ENCODE measurements at places on chromosomes 1 and 21.
A peak's percentile ranks its signal among the peaks of the same experiment; 100 is the strongest.

GRCh38 chr1:53652441-53653199 lies 86.3 kb downstream of the GLIS1 start:
- DNase-seq = no peak

DNA sequence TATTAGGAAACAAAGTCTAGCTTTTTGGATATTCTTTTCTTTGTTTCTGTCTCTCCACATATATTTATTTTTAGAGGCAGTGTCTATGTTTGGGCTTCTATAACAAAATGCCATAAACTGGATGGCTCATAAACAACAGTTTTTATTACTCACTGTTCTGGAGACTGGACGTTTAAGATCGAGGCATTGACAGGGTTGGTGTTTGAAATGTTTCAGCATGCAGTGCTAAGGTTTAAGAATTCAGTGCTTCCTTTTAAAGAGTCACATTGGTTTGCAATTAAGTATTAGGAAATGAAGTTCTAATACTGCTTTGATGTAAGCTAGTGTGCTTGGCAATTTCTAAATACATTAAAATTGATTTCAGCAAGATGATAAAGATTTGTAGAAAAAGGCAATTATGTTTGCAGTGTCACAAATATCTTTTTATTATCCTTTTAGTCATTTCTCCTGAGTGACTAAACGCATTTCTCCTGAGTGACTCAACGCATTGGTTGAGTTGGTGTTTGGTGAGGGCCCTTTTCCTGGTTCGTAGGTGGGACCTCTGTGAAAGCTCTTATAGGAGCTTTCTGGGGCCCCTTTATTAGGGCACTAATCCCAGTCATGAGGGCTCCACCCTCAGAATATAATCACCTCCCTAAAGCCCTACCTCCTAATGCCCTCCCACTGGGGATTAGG lies 317.0 kb downstream of the USP25 start:
- no peak for DNase-seq

DNA sequence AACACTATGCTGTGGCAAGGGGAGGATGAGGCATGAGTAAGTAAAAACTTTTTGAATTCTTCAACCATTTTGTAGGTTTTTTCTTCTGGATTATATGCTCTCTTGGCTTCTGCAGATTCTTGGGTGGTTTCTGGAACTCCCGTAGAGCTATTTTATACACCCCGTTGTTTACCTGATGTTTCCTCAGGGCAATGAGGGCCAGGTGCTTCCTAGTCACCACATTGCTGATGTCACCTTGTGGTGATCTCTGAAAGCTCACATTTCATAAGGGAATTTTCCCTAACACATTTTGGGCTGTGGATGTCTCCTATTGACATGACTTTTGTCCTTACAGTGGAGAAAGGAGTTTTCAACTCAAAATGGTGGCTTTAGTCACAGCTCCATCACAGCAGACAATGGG lies 356.6 kb downstream of the PLA2G4A start:
- no peak for DNase-seq

GRCh38 chr1:99645699-99646531 lies at the start of gene PALMD:
Gene PALMD (plus strand): TSS chr1:99646113. CDS start chr1:99646318, 205 bp downstream.
- DNase-seq = peak; percentile 74

DNA sequence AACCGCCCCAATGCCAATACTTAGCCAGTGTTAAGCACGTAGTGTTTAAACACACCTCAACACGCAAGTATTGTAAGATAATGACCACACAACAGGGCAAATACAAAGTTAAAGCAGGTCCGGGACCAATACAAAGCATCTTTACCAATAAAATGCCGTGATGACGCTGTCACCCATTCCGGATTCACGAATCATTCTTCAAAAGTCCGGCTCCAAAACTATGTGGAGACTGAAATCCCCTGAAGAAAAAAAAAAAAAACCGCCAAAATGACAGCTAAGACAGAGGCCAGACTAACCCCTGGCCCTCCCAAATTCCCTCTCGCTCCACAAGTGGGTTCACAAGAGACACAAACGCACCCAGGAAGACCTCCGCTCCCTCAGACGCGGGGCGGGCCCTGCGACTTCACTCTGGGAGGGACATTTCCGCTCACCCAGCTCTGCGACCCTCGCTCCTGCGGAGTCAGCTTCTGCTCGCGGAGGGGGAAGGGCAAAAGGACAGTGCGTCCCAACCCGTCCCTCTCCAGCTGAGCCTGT lies 625 bp upstream of the DARS2 start:
- DNase-seq = no peak

GRCh38 chr1:1366699-1367066 lies 8.3 kb downstream of the AURKAIP1 start:
- DNase-seq = no peak

DNA sequence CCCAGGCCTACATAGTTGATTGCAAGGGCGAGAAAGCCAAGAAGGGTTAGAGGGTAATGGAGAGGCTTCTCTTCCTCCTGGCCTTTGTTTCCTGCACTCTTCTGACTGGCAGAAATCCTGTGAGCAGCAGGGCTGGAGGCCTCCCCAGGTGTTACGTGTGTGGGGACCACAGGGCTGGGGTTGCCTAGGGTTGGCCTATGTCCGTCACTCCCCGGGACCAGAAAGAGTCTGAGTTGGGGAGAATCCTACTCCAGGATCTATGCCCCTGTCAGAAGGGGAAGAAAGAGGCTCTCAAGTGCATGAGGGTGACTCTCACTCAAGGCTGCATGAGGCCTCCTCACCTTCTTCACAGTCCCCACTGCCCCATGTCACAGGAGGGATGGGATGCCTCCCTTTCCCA lies 38.5 kb downstream of the IGFN1 start:
- DNase-seq = no peak

DNA sequence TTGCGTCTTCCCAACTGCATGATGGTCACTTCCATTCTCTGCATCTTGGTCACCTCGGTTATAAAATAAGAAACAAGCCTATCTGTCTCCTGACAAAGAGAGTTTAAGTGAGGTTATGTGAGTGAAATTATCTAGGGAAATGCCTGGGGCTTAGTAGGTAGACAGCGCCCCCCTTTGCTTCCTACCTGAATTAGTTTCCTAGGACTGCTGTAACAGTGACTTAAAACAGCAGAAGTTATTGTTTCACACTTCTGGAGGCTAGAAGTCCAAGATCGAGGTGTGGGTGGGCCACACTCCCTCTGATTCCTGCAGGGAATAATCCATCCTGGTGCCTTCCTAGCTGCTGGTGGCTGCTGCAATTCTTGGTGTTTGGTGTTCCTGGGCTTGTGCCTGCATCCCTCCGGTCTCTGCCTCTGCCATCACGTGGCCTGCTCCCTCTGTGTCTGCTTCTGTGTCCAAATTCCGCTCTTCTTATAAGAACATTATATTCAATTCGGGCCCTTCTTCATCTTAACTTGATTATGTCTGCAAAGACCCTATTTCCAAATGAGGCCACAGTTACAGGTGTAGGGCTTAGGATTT lies 92.6 kb downstream of the IGSF21 start:
- DNase-seq = no peak

- DNase-seq = no peak
These were observed at the start of gene FNDC5 for GRCh38 chr1:32870615-32871363. Gene FNDC5 (minus strand): TSS chr1:32870912.

- DNase-seq = no peak
These were observed 44.7 kb downstream of the ETS2 start for GRCh38 chr21:38850277-38850951.

Measured in left cardiac atrium (tissue), 4 donors.